CD4-positive, alpha-beta T cell treated with Interleukin-4 for 4 hours (primary cell): ENCODE measurements at places on chromosomes 6 and 20.

- DNase-seq = no peak
Measured at GRCh38 chr20:23107466-23107865, 21.3 kb upstream of the CD93 start.

DNA sequence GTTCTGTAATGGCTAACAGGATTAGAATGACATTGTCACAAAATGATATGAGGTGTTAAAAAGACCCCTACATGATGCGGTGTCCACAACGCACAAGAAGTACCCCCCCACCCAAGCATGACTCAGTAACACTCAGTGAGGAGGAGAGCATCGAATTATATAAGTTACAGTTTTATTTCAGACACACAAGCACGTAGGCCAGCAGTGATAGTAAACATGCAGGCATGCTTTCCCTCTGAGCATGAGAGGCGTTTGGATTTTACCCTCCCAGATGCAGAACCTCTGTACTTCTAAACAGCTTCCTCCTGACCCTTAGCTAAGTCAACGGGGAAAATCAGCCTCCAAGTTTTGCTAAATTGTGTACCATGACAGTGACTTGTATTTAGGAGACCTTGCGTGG lies 23.9 kb downstream of the GNAS start:
- DNase-seq = no peak

DNA sequence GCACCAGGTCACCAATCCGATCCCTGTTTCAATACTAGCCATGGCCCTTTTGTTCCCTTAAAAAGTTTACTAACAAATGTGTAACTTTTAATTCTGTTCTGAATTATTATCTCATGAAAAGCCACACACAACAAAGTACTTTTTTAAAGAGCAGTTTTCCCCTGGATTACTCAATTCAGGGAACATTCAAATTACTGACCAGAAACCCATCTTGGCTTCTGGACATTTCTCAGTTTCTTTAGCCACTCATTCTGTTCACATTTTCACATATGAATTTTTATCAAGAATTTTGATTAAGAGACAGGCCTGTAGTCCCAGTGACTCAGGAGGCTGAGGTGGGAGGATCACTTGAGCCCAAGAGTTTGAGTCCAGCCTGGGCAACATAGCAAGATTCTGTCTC lies 47.4 kb downstream of the INSM1 start:
- no peak for DNase-seq

DNA sequence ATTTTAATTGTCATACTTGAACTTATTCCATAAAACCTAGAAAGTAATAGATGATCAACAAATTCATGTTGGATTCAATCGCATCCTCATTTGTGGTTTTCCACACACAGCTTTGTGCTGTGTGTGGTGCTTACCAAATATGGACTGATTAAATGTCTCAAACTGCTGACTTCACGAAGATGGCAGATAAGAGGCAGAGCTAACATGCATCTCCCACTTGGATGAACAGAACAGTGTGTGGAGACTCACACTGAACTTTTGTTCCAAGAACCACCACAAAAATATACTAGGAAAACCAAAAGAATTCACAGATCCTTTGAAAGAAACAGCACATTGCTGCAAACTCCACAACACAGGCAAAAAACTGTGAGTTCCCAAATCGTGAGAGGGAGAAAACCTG lies 603.7 kb downstream of the TENT5A start:
- DNase-seq = no peak

- DNase-seq = no peak
Measured at GRCh38 chr6:81768150-81768942, 15.9 kb upstream of the TENT5A start.

DNA sequence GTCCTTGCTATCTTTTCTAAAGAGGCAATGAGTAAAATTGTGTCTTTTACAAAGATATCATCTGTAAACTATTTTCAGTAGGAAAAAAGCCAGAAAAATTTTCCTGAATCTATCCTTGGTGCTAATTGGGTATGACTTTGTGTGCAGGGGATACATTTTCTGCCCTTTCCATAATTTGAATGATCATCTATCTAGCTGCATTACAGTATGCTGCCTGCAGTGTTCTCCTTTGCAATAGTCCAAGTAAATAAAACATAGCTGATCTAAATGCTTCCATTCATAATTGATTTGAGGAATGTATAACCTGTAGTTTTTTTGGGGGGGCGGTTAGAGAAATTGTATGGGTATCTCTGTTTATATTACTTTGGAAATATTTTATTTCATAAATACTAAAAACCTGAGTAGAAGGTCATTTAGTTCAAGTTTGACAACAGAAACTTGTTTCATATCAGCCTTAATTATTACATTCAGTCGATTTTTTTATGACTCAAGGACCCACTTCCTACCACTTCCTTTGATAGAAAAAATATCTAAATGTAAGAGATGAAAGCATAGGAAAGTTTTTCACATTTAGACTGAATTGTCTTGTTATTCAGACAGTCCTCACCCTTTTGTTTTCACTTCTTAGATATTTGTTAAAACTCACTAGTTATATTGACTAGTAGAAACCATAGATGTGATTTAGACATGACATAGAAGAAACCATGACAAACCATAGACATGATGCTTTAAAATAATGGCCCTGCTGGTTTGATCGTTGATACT lies 75.3 kb downstream of the AIG1 start:
- no peak for DNase-seq

DNA sequence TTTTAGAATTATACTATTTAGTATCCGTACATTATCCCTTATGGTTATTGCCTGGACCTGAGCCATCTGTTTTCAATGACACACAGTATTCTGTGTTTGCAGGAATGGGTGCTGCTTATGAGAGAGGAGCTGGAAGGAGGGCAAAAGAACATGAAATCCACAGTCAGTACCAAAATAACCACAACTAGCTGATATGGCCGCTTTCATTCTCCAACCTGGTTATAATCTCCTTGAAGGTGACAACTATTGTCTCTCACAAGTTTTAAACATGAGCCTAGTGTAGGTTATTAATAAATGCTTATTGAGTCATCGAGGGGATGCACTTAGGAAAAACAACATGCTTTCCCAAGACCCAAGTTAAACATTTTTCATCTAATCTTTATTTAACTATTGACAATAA lies 356.6 kb downstream of the BMP2 start:
- no peak for DNase-seq

- DNase-seq = no peak
Measured at GRCh38 chr6:164167873-164168405, 753.4 kb downstream of the QKI start.

- DNase-seq = no peak
Measured at GRCh38 chr6:44071670-44072451, 55.4 kb downstream of the MRPL14 start.

DNA sequence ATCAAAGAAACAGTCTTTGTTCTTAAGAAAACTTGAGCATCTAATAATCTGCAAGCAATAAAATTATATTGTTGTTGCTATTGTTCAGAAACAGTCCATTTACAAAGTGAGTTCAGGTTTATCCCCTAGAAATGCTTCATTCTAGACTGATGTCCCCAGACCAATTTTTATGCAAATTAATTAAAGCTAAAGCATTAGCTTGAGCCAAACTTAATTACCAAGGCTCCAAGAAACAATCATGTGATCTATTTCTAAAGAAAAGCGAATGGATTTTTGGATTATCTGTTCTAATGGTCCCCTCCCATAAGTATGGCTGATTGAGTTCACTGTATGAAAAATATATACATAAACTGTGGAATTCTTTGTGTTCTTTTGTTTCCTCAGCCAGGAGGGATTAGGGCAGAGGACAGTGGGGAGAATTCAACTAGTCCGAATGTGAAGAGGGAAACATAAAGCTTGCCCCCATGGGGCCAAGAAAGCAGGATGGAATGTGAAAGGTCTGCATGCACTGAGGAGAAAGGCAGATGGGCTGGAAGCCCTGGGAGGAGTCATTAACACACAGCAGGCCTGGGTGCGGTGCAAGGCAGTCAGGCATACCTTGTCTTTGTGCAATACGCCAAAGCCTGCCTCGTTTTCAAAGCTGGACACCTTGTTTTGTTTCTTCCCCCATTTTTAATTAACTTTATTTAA lies 597.1 kb downstream of the KIF16B start:
- no peak for DNase-seq

DNA sequence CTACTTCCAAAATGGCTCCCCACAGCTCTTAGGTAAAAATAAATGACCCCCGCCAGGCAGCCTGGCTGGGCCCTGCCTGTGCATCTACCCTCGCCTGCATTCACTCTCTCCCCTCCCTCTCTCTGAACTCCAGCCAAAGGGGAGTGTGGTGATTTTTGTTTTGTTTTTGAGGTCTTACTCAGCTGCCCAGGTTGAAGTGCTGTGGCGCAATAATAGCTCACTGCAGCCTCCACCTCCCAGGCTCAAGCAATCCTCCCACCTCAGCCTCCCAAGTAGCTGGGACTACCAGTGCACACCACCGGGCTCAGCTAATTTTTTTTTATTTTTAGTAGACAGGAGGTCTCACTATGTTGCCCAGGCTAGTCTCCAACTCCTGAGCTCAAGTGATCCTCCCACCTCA lies 15.8 kb downstream of the NFATC2 start:
- no peak for DNase-seq

DNA sequence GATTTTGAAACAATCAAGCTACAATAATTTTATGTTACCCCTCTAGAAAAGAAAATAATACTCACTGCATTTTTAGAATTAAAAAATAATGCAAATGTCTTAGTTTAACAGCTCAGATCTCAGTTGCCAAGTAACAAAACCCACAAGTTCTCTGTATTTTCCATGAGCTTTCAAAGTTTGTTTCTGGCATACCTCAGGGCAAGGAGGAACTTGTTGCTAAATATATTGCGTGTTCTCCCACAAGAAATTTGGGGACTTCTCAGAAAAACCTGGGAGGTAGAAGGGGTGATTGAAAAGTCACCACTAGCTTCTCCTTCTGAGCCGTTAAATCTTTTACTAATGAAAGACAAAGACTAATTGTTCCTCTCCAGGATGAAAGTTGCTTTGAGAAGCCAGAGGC lies 236.8 kb upstream of the MARCKS start:
- no peak for DNase-seq

DNA sequence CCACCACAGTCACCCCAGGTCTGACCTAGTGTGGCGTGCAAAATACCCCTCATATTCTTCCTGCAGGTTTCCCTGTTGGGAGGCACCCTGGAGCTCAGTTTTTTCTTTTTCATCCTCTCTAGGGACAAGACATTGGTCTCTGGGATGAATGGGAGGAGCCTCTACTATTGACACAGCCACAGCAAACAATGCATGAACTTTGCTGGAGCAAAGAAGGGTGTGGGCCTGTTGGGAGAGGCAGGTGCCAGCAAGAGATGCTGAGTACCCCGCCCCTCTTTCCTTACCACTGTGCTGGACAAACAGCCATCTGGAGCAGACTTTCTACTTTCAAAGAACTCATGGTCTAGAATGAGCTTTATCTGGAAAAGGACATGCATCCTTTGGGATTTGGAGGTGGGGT lies 10.1 kb downstream of the TGM3 start:
- DNase-seq = no peak

DNA sequence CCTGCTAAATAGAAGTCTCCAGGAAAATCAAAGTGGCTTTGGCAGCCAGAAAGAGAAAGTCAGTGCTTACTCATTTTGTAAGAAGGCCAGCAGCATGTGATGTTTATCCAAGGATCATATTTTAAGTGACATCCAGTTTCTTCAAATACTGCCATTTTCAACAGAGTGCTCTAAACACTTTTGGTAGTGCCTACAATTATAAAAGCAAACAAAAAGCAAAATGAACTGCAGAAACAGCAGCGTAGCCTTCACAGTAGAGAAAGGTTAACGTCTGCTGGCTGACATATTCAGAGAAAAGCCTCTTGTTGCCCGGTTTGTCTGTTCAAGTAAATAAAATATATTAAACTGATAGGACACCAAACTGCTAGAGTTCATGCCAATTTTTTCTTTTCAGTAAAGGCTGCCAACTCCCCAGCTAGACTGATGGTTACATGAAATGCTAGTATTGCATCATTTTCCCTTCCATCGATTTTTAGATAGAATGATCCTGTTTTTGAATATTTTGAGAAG lies 705.7 kb upstream of the SLC35B3 start:
- DNase-seq = no peak

DNA sequence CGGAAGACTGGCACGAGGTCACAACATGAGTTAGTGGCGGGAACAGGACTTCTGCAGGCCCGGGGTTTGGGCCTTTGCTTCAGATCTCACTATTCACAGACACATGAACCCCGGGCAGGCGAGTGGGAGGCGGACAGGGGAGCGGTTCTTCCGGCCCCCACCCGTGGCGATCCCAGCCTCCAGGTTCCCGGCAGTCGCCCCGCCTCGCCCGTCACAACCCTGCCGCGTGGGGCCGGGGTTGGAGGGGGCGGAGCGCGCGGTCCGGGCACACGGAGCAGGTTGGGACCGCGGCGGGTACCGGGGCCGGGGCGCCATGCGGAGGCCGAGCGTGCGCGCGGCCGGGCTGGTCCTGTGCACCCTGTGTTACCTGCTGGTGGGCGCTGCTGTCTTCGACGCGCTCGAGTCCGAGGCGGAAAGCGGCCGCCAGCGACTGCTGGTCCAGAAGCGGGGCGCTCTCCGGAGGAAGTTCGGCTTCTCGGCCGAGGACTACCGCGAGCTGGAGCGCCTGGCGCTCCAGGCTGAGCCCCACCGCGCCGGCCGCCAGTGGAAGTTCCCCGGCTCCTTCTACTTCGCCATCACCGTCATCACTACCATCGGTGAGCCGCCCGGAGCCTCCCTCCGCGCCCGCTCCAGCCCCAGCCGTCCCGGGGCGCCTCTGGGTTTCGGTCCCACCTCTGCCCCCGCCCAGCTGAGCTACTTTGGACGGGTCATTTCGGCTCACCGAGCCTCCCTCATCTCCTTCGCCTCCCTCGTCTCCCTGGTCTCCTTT lies at the start of gene KCNK15:
KCNK15 (plus strand) TSS at position 268 of the 769 bp plus-strand sequence; CDS start at position 314, 46 bp downstream.
- DNase-seq = no peak
